ENCODE measurements at places on chromosomes 6 and 20.
A peak's percentile ranks its signal among the peaks of the same experiment; 100 is the strongest.

DNA sequence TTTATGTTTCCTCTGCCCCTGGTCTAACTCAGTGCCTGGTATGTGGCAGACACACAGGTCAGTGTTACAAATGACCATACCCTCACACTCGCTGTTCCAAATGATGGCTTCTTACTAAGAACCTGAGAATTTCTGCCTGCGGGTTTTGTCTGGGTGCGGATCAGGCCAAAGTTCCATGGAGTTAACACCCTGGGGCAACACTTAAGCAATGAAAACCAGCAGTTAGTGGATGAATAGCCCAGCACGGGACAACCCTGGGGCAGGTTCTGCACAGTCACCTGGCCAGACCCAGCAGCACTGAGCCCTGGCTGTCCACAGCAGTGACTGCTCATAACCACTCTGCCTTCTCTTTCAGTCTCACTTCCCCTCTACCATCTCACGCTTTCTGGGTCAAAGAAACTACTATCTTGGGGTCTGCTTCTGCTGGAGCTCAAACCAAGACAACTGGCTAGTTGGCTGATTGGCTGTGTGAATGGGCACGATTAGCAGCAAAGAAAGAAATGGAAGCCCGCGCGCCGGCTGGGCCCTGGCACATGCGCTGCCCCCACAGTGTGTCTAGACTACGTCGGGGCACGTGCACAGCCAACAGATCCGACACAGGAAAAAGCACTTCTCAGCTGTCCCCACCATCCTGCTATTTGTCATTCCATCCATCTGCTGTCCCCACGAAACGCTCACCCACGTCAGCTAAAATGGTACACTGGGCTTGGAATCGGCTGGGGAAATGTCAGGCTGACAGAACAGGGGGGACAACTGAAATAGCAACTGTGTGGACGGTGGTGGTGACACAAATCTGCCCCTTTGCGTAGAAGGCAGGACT is 36.6 kb downstream of the MGME1 start:
- DNase-seq = no peak

DNA sequence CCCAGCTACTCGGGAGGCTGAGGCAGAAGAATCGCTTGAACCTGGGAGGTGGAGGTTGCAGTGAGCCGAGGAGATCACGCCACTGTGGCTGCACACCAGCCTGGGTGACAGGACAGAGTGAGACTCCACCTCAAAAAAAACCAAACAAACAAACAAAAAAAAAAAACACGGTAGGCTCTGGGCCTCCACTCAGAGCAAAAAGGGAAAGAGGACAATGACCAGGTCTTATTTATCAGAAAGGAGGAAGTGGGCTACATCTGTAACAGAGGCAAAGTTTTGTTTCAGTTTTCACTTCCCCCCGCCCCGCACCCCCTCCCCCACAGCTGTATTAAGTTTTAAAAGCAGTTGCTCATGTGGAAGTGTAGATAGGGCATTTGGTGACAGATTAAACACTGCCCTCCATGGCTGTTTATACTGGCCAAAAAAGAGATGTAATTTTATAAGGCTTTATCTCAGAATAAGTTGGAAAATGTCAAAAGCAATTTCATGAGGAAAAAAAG is 114.6 kb downstream of the RCAN2 start:
- no peak for DNase-seq

- no peak for DNase-seq
These were observed 15.1 kb downstream of the NHSL1 start for GRCh38 chr6:138484018-138484731.

DNA sequence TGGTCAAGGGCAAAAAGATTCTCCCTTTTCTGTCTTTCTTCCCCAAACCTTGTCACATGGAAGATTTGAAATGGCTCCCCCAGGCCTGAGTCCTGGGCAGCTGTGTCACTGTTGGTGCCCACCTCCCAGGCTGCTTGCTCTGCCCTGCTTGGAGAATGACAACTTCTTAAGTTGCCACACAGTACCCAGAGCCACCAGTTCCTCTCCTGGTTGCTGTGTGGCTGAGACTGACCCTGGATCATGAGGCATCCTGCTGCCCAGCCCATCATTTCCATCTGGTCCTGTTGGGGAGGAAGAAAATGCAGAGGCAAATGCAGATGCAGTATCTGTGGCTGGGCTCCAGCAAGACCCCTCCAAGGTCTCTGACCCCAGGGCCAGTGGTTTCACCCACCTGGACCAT is 113.7 kb downstream of the PHACTR3 start:
- no peak for DNase-seq

- DNase-seq = no peak
These were observed 1.4 kb upstream of the SNPH start for GRCh38 chr20:1264727-1265126.

- DNase-seq = no peak
These were observed 13.4 kb upstream of the GMNN start for GRCh38 chr6:24761193-24761835.

DNA sequence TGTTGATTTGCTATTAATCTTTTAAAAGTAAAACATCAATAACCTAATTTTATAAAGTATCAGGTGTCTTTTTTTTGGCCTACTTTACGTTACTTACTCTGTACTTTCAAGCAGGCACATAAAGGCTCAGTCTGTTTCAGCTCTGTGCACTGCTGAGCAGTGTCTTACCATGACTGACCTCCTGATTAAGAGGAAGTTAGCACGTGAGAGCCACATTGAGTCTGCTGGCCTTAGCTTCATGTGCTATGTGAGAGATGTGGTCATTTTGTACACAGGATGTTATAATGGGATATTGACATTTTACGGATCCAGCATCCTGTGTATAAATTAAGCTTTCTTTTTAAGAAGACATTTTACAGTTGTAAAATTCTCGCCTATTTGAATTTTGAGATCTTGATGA is 31.9 kb downstream of the ARID1B start:
- DNase-seq = no peak

DNA sequence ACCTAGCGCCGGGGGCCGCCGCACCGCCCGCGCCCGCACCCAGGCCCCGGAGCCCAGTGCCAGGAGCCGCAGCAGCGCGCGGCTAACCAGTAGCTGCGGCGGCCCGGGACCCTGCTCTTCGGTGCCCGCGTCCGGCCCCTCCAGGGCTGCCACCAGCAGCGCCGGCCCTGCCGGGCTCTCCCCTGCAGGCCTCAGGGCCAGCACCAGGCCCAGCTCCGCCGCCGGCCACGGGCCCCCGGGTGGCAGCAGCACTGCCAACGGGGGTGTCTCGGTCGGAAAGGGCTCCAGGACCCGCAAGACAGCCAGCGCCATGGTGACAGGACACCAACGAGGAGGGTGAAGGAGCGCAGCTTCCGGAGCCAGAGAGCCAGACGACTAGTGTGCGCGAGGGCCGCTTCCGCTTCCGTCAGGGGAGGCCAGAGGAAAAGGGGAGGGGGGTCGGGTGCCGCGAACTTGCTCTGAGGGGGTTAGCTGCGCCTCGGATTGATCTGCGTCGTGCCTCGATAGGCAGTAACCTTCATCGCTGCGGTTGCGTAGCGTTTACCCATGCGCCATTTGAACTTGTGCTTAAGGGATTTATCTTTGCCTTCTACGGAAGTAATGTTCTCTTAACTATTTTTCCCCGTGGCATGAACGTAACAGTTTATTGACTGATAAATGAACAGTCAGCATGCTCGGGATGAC is at the start of gene PEX6:
Gene PEX6 (minus strand): TSS at position 343 of the 684 bp plus-strand sequence. CDS start 31 bp downstream, at position 312.
- DNase-seq = peak; percentile 53

DNA sequence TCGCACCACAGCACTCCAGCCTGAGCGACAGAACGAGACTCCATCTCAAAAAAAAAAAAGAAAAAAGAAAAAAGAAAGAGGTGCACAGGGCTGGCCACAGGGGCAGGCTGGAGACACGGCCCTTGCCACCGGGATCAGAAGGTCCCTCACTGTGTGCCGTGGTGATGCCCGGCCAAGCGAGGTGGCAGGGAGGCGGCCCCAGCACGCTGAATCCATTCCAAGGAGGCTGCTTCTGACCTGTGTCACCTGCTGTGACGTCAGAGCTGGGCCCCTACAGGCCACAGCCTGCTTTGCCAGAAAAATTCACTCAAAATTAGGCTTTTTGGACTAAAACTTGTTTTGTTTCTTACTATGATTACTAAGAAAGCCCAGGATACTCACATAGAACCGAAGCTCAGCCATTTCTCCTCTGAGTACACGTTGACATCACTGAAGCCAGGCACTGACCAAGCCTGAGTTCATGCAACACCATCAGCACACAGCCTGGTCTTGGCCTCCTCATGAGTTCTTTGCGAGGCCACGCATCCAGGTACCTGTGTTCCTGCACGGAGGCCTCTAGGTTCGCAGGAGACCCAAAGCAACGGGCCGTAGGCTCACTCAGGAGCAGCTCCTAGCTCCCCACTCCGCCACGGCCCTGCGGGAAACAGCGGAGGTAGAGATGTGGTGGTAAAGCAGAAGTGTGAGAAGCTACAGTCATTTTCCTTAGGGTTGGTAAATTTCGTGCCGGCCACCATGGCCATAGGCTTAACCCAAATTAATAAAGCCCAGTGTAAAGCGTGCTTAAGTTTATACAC is 67.8 kb downstream of the THBS2 start:
- DNase-seq = no peak

DNA sequence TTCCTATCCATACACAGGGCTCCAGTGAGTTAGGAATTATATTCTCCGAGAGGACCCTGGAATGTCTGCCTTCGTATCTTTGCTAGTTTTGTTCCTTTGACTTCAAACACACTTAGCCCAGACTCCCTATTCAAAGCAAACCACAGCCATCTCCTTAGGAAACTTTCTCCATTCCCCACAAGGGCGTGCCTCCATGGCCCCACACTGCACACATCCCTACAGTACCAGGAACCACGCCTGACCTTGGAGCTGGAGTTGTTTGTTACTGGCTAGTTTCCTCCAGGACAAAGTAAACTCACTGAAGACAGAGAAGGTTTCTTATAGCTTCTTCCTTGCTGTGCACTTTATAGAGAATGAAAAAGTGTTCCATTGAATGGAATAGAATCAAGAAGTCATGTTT is 412.8 kb upstream of the AGPAT4 start:
- DNase-seq = no peak

- DNase-seq = no peak
These were observed 104.7 kb downstream of the ARMC2 start for GRCh38 chr6:108952776-108953486.

DNA sequence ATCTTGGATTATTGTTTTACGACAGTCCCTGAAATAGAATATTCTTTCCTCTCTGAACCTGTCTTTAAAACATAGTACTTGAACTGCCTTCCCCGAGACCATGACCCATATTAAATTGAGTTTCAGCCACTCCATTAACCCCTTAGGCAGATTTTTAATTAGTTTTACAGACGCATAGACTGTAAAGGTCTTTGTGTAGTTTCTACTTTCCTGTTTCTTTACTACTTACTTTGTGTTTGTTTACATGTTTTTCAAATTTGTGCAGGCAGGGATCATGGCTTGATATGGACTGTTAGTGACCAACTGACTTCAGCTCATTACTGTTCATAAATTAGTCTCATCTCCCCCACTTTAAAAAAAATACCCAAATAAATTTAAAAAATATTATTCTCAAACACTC is 53.8 kb downstream of the FYN start:
- no peak for DNase-seq

DNA sequence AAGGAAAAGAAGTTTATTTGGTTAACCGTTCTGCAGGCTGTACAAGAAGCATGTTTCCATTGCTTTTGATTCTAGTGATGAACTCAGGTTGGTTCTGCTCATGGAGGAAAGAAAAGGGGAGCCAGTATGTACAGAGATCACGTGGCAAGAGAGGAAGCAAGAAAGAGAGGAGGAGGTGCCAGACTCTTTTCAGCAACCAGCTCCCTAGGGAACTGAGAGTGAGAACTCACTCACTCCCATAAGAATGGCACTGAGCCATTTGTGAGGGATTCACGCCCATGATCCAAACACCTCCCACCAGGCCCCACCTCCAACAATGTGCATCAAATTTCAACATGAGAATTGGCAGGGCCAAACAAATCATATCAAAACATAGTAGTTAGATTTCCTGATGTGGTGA is 649.1 kb downstream of the EPM2A start:
- DNase-seq = peak; percentile 87

DNA sequence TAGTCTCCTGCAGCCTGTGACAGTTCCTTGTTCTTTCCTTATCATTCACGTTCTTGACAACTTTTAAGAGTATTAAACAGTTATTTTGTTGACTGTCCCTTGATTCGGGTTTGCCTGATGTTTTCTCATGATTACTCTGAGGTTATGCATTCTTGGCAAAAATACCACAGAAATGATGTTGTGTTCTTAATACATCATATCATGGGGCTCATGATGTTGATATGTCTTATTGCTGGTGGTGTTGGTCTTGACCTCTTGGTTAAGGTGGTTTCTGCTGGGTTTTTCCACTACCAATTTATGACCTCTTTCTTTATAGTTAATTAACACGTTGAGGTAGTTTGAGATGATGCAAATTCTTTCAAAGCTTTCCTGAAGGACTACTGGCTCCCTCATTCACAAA is 59.1 kb downstream of the ZHX3 start:
- no peak for DNase-seq

DNA sequence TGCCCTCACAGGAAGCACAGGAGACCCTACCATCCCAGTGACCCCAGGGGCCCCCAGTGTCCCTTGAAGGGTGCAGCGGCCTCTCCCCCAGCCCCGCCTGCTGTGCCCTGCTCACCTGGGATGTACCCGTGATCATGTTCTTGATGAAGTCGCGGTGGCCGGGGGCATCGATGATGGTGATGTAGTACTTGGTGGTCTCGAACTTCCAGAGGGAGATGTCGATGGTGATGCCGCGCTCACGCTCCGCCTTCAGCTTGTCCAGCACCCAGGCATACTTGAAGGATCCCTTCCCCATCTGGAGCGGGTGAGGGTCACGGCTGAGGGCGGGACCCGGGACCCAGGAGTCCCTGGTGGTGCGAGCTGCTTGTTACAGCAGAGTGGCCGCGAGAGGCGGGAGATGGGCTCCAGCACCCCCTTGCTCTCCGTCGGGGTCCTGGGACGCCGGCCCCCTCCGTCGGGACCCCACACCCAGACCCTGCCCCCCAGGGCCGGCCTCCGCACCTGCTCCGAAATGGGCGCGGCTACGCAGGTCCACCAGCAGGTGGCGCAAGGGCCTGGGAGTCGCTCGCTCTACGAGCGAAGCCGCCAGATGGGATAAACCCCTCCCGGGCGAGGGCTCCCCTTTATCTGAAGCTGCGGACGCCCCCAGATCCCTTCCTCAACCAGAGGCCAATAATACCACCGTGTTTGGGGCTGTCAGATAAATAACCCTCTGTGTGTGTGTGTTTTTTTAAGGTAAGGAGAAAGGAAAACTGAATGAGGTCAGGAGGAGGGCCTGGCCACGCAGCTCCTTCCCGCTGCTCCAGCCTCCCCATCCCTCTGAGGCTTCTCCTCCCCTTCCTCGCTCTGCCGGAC is 2.9 kb downstream of the EEF1A2 start:
- no peak for DNase-seq

DNA sequence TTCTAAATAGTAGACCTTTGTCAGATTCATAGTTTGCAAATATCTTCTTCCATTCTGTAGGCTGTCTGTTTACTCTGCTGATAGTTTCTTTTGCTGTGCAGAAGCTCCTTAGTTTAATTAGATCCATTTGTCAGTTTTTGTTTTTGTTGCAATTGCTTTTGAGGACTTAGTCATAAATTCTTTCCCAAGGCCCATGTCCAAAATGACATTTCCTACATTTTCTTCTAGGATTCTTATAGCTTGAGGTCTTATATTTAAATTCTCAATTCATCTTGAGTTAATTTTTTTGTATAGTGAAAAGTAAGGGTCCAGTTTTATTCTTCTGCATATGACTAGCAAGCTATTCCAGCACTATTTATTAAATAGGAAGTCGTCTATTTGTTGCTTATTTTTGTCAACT is 287.0 kb downstream of the PACRG start:
- no peak for DNase-seq
